ENCODE measurements at places on chromosomes 4 and X.

DNA sequence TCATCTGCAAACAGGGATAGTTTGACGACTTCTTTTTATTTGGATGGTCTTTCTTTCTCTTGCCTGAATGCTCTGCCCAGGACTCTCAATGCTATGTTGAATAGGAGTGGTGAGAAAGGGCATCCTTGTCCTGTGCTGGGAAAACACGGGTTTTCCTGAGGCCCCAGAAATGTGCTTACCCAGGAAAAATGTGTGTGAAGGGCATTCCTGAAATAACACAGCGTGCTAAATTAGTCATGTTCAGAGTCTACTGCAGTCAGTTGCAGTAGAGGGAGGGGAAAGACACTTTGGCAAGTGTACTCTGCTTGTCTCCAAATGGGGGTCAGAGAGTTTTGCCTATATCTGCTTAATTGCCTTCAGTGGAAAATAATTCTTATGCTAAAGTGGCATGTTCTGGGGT lies 153.9 kb downstream of the CCNG2 start:
- H3K27ac ChIP-seq = no peak overlapping the region
- no peak for DNase-seq
- H3K4me3 ChIP-seq = no peak overlapping the region
- H3K36me3 ChIP-seq = no peaks in the 10 kb centered on the region
- H3K4me1 ChIP-seq = no peaks in the 10 kb centered on the region

GRCh38 chr4:112585977-112586736 lies 50.6 kb downstream of the ZGRF1 start:
- H3K4me3 ChIP-seq = no peak overlapping the region
- H3K4me1 ChIP-seq = no peaks in the 10 kb centered on the region
- no peak overlapping the region for H3K27ac ChIP-seq
- H3K36me3 ChIP-seq = peaks cover 50% of the 10 kb centered on the region
- no peak for DNase-seq
- no peaks in the 10 kb centered on the region for H3K27me3 ChIP-seq

DNA sequence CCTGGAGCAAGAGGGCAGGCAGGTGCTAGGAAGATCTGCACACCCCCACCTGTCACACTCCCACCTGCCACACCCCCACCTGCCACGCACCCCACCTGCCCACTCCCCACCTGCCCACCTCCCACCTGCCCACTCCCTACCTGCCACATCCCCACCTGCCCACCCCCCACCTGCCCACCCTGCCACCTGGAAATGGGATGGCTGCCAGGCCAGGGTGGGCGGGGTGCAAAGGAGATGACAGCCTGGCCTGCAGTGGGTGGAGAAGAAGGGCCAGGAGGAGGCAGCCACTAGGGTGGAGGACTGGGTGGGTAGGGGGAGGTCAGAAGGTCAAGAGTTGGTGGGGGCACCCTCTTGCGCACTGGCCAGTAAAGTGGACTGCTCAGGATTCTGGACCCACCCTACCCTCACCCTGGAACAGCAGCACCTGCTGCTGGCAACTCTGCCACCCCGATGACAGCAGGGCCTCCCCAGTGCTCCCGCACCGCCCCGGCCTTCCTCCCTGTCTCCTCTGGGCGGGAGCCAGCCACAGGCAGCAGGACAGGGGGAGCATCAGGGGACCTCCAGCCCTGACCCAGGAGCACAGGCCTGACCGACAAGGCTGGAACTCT lies 66.8 kb upstream of the NKX1-1 start:
- H3K27ac ChIP-seq = no peak overlapping the region
- H3K27me3 ChIP-seq = peaks cover 14% of the 10 kb centered on the region
- H3K4me1 ChIP-seq = no peaks in the 10 kb centered on the region
- no peak overlapping the region for H3K4me3 ChIP-seq

DNA sequence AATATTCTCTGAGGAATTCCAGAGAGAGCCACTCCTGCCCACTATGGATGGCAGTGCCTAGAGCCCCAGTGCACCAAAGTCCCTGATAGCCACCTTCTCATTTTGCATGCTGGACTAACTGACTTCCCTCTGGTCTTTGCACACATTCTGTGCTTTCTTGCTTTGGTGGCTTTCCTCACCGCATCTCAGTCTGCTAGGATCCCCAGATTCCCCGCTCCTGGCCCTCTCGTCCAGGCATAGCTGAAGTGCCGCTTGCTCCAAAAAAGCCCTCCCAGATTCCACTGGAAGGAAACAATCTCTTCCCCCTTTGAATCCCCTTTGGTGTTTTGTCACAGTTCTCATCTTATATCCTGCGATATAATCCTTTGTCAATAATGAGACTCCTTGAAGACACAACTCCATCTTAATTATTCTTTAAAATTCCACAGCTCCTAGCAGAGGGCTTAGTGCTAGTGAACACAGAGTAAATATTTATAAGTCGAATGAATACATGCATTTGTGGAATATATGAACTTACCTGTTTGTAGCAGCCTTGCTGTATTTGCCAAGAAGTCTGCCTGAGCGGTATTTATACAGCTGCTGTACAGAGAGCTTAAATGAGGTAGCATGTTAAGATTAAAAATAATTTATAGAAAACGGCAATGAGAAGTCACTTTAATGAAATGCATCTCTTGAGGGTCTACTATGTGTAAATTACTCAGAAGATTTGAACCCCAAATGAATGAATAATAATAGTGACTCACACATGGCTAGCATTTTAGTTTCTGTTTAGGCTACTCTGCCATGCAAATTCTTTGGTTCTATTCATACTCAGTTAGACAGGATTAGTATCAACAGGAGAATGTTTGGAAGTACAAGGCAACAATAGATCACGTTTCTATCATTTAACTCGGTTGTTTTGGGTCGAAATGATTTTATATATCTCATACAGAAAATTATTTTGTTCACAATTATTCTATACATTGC lies 421.9 kb upstream of the TENM3 start:
- H3K4me3 ChIP-seq = no peak overlapping the region
- DNase-seq = no peak
- H3K27me3 ChIP-seq = no peaks in the 10 kb centered on the region

DNA sequence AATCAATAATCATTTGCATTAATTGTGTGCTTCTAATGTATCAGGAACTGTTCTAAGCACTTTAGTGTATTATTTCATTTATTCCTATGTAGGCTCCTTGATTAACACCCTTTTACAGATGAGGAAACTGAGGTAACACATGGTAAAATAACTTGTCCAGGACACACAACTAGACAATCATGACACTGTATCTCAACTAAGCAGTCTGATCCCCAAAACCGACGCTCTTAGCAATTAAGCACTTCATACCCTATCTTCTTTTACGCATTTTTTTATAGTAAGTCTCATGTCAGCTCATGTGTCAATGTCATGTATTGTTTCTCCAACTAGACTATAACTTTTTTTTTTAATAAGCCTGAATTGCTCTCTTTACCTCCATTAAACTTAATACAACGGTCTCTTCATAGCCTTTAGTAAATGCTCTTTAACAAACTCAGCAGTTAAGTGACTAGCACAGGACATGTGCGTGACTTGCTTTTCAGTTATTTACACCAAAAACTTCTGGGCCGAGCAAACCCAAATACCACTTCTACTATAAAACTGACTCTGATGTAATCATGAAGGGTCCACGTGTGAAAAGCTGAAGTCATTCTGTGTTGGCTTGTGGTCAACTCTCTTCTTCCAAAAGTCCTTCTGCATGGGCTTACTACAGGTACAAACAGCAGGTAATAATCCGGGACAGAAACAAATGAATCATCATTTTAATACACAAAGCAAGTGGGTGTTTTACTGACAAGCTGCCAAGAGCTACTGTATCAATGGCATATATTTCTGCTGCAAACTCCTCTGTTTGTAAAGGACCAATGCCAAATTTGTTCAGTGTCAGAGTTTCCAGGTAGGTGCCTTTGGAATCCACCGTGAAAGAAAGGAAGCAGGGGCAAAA lies 7.9 kb upstream of the AMBN start:
- H3K27ac ChIP-seq = no peak overlapping the region
- no peaks in the 10 kb centered on the region for H3K4me1 ChIP-seq
- H3K36me3 ChIP-seq = no peaks in the 10 kb centered on the region
- DNase-seq = no peak
- H3K27me3 ChIP-seq = no peaks in the 10 kb centered on the region

- 0 out of 2 replicates have a peak, but pooled peaks cover 3% of the 10 kb centered on the region for H3K36me3 ChIP-seq
- peaks cover 100% of the 10 kb centered on the region for H3K27me3 ChIP-seq
- peaks cover 30% of the 10 kb centered on the region for H3K4me1 ChIP-seq
- H3K27ac ChIP-seq = no peak overlapping the region
Measured at GRCh38 chr4:173515458-173515857, 14.6 kb downstream of the HAND2 start.

DNA sequence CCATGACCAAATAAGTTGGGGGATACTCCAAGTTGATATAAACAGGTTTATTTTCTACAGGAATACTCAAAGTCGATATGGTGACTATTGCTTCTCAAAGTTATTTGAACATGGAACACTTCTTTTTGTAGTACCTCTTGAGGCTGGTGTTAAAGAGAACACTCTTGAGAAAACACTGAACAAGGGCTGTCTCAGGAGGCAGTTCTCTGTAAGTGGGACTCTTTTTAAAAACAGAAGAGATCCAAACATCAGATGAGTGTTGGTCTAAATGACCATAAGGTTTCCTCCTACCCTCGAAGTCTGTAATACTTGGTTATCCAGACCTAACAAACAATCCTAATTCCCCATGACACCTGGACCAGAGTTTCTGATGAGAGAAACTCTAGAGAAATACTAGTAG lies 223.2 kb upstream of the TEX13C start:
- no peak for DNase-seq
- H3K4me1 ChIP-seq = no peaks in the 10 kb centered on the region
- no peak overlapping the region for H3K4me3 ChIP-seq
- H3K36me3 ChIP-seq = no peaks in the 10 kb centered on the region
- H3K27ac ChIP-seq = no peak overlapping the region
- no peaks in the 10 kb centered on the region for H3K27me3 ChIP-seq

GRCh38 chr4:113472864-113473263 lies 288.7 kb downstream of the CAMK2D start:
- H3K27ac ChIP-seq = no peak overlapping the region
- no peak for DNase-seq
- H3K4me3 ChIP-seq = no peak overlapping the region
- H3K27me3 ChIP-seq = no peaks in the 10 kb centered on the region
- H3K36me3 ChIP-seq = peaks cover 12% of the 10 kb centered on the region

GRCh38 chrX:100659431-100660137 lies 15.6 kb downstream of the SRPX2 start:
- no peak for DNase-seq
- H3K36me3 ChIP-seq = no peaks in the 10 kb centered on the region
- H3K4me3 ChIP-seq = no peak overlapping the region
- peaks cover 4% of the 10 kb centered on the region for H3K4me1 ChIP-seq

GRCh38 chr4:185249105-185249504 lies 39.7 kb downstream of the SNX25 start:
- DNase-seq = no peak
- no peak overlapping the region for H3K4me3 ChIP-seq
- no peak overlapping the region for H3K27ac ChIP-seq
- peaks cover 8% of the 10 kb centered on the region for H3K36me3 ChIP-seq
- no peaks in the 10 kb centered on the region for H3K27me3 ChIP-seq

GRCh38 chr4:140748171-140748570 lies 8.0 kb downstream of the TBC1D9 start:
- H3K4me1 ChIP-seq = peaks cover 17% of the 10 kb centered on the region
- DNase-seq = no peak
- no peak overlapping the region for H3K4me3 ChIP-seq
- H3K27ac ChIP-seq = no peak overlapping the region
- peaks cover 25% of the 10 kb centered on the region for H3K27me3 ChIP-seq

- no peak for DNase-seq
- no peaks in the 10 kb centered on the region for H3K27me3 ChIP-seq
- peaks cover 15% of the 10 kb centered on the region for H3K4me1 ChIP-seq
- no peak overlapping the region for H3K4me3 ChIP-seq
- no peak overlapping the region for H3K27ac ChIP-seq
Measured at GRCh38 chr4:145101091-145101490, 3.0 kb downstream of the ABCE1 start.

GRCh38 chrX:19904778-19905367 lies 17.5 kb upstream of the SH3KBP1 start:
- no peak for DNase-seq
- no peak overlapping the region for H3K27ac ChIP-seq
- H3K36me3 ChIP-seq = no peaks in the 10 kb centered on the region

DNA sequence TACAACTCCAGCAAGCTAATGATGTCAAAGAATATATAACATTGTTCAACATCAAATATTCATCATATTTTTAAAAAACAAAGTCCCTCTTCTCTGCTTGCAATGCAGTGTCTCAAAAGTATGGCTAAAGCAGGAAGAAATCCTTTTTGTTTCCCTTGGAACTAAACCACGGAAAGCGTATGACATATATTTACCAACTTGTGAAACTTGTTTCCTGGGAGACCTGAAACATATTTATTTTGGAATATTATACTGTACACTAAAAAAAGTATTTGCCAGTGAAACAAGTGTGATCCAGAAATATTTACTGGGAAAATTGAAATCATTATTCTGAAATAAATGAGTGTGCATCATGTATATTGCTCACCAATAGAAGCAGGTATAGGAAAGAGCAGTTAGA lies 156.0 kb upstream of the ANKRD50 start:
- H3K27me3 ChIP-seq = no peaks in the 10 kb centered on the region
- H3K36me3 ChIP-seq = peaks cover 3% of the 10 kb centered on the region
- peaks cover 16% of the 10 kb centered on the region for H3K4me1 ChIP-seq
- no peak for DNase-seq

- H3K36me3 ChIP-seq = peaks cover 2% of the 10 kb centered on the region
- H3K27ac ChIP-seq = no peak overlapping the region
- H3K27me3 ChIP-seq = no peaks in the 10 kb centered on the region
- H3K4me3 ChIP-seq = no peak overlapping the region
- H3K4me1 ChIP-seq = peaks cover 7% of the 10 kb centered on the region
Measured at GRCh38 chrX:139739138-139739537, 31.2 kb upstream of the MCF2 start.

DNA sequence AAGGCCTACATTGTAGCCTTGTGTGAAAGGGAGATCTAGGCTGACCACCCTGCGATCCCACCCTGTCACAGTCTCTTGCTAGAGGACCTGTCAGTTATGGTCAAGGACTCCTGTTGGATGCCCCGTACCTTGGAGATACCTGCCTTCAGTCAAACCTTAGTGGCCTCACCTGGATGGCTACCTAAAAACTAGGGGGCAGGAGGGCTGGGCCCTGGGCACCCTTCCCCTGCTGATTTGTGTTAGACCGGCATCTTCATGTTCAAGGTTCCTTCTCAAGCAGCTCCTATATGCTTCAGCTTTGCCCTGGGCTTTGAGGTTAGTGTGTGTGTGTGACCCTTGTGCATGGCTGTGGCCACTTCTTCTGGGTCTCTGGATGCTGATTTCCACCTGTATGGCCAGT lies 35.3 kb downstream of the CCKAR start:
- no peak for DNase-seq
- peaks cover 21% of the 10 kb centered on the region for H3K4me1 ChIP-seq
- H3K27me3 ChIP-seq = no peaks in the 10 kb centered on the region
- no peaks in the 10 kb centered on the region for H3K36me3 ChIP-seq
- H3K4me3 ChIP-seq = no peak overlapping the region

- no peak for DNase-seq
- no peak overlapping the region for H3K4me3 ChIP-seq
- no peak overlapping the region for H3K27ac ChIP-seq
- H3K27me3 ChIP-seq = no peaks in the 10 kb centered on the region
- no peaks in the 10 kb centered on the region for H3K36me3 ChIP-seq
- no peaks in the 10 kb centered on the region for H3K4me1 ChIP-seq
Measured at GRCh38 chr4:163556177-163556576, 61.7 kb downstream of the TMA16 start.

GRCh38 chr4:73762409-73762808 lies 22.0 kb downstream of the CXCL8 start:
- H3K36me3 ChIP-seq = no peaks in the 10 kb centered on the region
- no peaks in the 10 kb centered on the region for H3K27me3 ChIP-seq
- H3K4me1 ChIP-seq = no peaks in the 10 kb centered on the region
- H3K27ac ChIP-seq = no peak overlapping the region

- DNase-seq = no peak
- H3K4me1 ChIP-seq = peaks cover 4% of the 10 kb centered on the region
- no peaks in the 10 kb centered on the region for H3K27me3 ChIP-seq
- H3K36me3 ChIP-seq = peaks cover 5% of the 10 kb centered on the region
- no peak overlapping the region for H3K4me3 ChIP-seq
Measured at GRCh38 chrX:123392921-123393320, 208.8 kb downstream of the GRIA3 start.
